Stromal cell of bone marrow (primary cell): ENCODE measurements at places on chromosomes 7 and 10.
A peak's percentile ranks its signal among the peaks of the same experiment; 100 is the strongest.

DNA sequence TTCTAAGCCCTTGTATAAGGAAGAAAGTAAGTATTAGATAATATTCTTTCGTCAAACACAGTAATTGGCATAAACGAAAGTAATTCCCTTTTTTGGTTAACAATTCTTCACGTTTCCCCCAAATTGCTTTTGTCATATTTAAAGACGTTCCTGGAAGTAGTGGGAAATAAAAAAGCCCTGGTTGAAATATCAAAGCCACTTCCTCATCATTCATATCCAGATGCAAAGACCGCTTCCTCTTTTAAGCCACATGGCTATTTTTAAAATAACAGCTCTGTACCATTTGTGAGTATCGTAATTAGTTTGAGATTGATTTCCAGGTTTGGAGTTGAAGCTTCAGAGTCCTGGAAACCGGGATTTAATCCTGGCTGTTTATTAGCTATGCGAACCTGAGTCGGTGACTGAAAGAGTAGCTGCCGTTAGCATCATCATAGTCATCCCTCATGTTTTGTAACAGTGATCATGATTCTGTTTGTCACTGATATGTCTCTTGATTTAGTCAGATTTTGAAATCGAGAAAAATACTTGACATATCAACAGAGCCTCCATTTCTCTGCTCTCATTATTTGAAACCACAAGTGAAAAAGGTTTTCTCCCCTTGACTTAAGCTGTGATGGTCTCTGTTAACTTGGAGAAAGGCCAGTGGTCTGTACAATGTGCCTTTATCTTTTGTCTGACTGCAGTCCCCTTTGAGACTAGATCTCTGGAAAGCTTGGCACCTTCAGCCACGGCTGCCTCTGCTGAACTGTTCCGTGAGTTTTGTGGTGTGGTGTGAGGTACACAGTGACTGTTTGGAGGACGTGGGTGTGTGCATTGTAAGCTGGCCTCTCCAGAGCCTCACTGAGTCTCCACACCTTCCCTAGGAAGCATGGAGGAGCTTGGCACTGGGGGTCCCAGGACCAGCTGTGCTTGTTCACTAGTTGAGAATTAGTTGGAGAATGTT is 18.1 kb downstream of the OPTN start:
- no peak for DNase-seq

- DNase-seq: no peak
Observed at GRCh38 chr7:79555571-79555970, 102.1 kb upstream of the MAGI2 start.

DNA sequence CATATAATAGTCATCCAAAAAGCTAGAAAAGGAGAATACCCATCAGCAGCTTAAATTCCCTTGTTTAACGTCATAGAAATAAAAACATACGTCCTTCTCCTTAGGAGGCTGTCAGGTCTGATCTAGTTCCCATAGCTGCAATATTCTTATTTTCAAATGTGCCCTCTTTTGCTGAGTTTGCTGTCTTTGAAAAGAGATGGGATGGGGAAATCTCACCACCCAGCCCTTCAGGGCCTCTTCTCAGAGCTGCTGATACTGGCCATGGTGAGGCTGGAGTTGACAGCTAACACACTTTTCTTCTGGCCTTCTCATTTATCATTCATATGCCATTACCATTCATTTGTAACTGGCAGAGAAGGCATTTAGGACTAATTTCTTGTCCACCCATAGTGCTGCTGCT is 5.1 kb upstream of the PCGF5 start:
- DNase-seq: no peak

- DNase-seq: no peak
Observed at GRCh38 chr10:12945690-12946359, 55.7 kb downstream of the CCDC3 start.

DNA sequence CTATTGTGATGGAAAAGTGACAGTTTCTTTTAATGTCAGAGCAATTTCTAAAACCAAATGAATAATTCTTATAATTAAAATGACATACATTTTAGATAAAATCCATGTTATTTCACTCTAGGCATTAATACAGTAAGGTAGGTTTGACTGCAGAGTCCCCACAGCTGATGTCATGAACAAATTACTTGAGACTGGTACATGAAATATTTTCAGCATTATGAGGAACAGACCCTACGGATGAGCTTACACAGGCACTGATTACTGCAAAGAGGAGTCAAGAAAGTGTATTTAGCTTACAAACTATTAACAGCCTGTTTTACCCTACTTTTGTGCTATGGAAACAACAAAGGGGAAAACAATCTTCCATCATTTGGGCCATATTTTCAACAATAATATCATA is 8.9 kb downstream of the COL1A2 start:
- no peak for DNase-seq

DNA sequence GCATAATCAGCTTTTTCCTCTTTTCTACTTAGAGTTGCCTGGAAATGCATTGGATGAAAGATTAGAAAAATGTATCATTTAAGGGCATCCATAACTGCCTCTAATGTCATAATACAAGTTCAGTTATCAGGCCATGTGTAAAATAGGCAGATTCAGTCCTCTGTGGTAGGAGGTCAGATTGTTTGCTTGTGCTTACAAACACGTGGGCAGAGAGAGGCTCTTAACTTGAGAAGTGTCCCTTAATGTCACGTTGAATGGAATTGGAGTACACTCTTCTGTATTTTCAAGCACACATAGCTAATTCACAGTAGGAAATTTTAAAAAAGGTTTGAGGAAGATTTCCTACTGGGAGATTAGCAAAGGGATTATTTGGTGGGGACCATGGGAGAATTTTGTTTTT is 359.8 kb upstream of the MTPN start:
- no peak for DNase-seq

- DNase-seq: no peak
Observed at GRCh38 chr10:17066000-17066399, 63.6 kb downstream of the CUBN start.

DNA sequence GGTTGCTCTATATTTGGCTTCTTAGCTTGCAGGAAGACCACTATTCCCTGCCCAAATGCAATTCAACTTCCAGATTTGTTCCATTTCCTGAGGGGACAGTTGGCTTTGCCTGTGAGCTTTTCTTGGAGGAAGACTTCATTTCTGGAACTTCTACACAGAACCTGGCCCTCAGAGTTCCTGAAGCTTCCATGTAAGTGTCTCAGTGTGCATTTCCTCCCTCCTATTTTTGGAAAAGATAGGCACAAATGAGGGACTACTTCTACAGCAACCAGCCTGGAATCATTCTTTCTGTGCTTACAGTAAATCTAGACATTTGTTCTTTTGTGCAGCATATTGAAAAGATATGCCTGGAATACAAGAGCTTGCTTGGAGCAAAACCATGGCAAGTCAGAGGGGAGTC is 164.3 kb downstream of the CREB5 start:
- no peak for DNase-seq

DNA sequence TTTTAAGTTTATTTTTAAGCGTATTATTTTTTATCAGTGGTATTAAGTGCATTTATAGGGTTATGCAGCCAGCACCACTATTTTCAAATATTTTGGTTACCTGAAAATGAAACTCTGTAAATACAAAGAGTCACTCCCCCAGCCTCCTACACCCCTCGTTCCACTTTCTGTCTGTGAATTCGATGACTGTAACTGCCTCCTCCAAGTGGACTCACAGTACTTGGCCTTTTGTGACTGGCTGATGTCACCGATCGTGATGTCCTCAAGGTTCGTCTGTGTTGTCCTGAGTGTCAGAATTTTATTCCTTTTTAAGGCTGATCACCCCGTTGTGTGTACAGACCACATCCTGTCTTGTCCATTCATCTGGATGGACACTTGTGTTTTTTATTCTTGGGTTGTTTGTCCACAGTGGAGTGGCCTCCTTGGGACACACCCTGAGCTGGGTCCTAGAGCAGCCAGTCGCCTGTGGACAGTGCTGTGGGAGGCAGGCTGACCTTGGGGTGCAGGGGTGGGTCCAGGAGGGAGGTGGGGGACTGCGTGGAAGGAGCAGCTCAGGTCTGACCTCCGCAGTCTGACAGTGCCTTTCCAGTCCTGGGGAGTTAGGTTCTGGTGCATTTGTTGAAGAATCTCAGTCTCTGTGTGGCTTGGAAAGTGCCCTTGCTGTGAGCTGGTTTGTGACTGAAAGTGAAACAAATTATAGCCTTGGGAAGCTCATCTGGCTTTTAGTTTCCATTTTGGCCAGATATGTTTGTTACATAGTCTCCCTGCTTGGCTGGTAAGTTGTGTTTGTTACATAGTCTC is 6.9 kb downstream of the MTG1 start:
- no peak for DNase-seq

DNA sequence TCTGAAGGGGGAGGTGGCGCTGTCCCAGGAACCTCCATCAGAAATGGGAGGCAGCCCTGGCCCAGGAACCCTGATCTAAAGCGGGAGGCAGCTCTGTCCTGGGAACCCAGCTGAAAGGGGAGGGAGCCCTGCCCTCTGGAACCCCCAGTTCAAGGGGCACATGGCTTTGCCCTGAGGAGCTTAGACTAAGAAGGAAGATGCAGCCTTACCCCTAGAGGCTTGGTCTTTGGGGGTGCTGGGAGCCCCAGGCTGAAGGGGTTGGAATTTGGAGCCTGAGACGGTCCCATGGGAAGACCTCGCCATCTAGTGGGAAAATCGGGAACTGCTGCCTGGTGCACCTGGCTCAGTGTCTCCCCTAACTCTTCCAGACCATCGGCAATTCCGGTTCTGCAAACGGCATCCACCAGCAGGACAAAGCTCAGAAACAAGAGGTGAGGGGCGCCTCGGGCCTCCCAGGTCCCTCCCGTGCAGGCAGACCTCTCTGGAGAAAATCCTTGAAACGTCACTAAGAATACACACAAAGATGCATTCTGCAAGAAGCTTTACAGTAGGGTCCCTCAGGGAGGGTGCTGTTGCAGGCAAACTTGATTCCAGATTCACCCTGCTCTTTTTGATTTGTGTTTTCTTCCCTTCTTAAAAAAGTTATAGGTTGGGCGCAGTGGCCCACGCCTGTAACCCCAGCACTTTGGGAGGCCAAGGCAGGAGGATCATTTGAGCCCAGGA is 52.4 kb upstream of the GTF2IRD1 start:
- peak; percentile 19 for DNase-seq

GRCh38 chr10:118153287-118153686 is 106.5 kb upstream of the RAB11FIP2 start:
- no peak for DNase-seq

DNA sequence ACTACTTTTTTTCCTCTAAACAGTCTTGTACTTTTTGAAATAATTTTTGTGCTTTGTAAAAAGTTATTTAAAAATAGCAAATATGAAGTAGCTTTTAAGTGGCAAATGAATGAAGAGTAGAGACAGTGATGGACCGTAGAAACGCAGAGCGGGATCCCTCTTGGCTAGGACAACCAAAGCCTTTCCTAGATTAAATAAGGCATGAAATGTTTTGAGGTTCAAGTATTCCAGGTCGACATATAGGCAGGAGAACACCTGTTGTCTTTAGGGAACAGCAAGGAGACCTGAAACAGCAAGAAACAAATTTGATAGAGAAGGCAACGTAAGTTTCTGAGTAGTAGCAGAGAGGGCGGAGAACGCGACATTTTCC is 662 bp upstream of the PPRC1 start:
- DNase-seq: no peak

GRCh38 chr10:10551596-10552301 is 465.9 kb upstream of the CELF2 start:
- DNase-seq: no peak

DNA sequence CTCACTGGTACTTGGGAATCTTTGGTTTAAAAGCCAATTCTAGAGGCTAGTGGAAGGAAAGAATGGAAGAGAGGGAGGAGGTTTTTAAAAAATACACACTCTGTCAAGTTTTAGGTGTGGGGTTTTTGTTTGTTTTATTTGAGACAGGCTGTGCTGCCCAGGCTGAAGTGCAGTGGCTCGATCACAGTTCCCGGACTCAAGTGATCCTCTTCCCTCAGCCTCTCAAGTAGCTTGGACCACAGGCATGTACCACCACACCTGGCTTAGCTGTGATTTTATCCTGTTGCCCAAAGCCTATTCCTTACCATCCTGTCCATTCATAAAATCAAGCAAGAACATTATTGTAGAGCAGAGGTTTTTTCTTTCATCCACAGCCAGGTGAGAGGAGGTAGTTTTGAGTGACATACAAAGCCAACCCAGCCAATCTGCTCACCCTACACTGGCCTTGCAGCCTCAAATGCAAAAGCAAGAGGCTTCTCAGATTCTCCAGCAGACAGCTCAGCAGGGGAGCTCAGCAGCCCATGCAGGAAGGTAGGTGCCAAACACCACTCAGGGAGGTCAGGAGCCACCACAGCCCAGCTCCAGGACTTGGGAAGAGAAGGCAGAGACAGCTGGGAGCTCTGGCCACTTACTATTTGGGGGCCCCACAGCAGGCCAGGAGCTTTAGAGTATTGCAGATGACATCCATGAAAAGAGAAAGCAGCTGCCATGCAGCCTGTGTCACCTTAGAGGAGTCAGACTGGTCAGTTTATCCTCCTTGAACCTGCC is 65.8 kb downstream of the TMEM209 start:
- DNase-seq: no peak

DNA sequence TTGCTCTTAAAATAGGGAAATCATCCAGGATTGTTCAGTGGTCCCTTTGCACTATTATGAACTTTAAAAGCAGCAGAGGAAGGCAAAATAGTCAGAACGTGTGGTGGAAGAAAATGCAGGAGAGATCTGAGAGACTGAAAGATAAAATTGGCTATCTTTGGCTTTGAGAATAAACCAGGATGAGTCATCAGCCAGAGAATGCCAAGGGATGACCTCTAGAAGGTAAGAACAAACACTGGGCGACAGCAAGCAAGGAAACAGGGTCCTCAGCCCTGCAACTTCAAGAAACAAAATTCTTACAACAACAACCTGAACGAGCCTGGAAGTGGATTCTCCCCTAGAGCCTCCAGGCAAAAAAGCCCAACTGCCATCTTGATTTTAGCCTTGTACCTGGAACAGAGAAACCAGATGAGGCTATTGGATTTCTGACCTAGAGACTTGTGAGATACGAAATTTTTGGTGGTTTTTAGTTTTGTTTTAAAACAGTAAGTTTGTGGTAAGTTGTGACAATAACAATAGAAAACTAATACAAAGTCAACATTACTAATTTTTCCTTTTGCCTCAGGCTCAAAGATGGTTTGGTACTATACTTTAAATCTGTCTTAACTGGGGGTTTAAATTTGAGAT is 130.2 kb upstream of the CNTNAP2 start:
- DNase-seq: no peak

DNA sequence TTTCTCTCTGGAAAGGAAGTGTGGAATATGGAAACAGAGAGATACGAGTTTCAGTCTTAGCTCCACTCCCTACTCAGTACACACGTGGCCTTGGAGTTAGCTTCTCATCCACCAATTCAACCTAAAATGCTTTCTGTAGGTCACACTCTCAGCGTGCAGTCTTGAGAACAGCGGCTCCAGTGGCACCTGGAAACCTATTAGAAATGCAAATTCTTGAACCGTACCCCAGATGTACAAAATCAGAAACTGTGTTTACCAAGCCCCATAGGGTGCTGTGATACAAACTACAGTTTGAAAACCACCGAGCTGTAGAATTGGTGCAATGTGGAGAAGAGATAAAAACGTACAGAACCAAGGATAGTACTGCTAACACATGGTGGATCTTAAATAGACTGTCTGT is 91.1 kb upstream of the SP4 start:
- no peak for DNase-seq

DNA sequence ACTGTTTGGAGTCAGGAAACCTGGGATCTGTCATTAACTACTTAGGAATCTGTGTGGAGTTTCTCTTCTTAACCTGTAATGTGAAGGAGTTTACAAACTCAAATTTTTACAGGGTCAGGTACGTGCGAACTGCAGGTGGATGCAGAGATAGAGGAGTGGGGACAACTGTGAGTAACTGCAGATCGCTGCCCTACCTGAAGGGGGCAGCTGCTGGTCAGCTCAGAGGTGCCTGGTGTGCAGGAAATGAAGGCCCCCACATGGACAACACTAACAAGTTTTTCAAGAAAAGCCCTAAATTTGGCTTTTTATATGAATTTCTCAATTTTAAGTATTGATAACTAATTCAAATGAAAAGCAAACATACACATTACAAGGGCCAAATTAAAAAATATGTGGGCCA is 380.0 kb downstream of the REEP3 start:
- no peak for DNase-seq
